Activated CD4-positive, alpha-beta T cell treated with anti-CD3 and anti-CD28 coated beads, Interleukin-2, amount 10 ng/mL, durations not matched to agents 24 days and 14 days (primary cell): ENCODE measurements at places on chromosomes 4 and X. TPM values are rescaled to one million over a fixed set of nuclear protein-coding genes. Genes with fewer than 3 reads are reported as not detected.

- H3K27me3 ChIP-seq = peaks cover 4% of the 10 kb centered on the region
- no peaks in the 10 kb centered on the region for H3K4me1 ChIP-seq
- H3K27ac ChIP-seq = no peak overlapping the region
- no peak for DNase-seq
Observed at GRCh38 chr4:101224358-101225218, 122.7 kb downstream of the PPP3CA start.

TAF7L gene
- total RNA-seq = 0.19 TPM in 1 of 2 replicates, not detected in the other

DNA sequence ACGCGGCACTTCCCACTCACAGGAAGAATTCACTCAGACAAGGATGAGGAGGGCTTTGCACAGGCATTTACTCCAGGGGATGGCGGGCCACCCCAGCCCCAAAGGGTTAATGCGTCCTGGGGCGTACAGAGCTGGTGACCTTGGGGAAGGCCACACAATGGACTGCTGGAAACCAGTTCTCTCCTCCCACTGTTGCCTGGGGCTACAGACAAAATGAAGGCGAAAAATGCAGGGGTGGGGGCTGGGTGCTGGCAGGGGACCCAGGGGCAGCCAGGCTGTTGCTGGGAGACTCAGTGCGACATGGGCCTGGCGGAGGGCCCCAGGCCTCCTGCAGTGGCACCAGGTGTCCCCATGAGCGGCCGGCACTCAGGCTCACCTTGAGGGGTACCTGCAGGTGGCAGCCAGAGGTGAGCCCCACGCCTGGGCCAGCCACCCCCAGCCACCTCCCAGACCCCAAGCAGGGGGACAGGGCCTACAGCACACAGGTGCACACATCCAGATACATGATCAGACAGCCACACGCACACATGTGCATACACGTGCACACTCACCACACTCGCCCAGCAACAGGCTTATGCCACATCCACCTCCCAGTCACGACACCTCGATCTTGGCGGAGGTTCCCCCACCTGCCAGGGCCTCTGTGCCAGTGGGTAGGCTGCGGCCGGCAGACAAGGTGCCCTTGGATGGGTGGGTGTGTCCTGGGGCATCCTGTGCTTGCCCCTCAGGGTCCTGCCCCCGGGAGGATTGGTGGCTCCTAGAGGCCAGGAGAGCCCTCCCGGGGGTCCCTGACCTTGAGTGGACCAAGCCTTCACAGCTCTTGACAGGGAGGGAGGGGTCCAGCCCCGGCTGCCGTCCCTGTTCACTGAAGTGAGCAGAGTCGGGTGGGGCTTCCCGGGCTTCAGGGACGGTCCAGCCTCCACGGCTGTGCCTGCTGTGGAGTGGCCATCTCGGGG lies 13.1 kb downstream of the NAT8L start:
- no peak for DNase-seq
- H3K27ac ChIP-seq = no peak overlapping the region
- H3K4me3 ChIP-seq = no peak overlapping the region

DNA sequence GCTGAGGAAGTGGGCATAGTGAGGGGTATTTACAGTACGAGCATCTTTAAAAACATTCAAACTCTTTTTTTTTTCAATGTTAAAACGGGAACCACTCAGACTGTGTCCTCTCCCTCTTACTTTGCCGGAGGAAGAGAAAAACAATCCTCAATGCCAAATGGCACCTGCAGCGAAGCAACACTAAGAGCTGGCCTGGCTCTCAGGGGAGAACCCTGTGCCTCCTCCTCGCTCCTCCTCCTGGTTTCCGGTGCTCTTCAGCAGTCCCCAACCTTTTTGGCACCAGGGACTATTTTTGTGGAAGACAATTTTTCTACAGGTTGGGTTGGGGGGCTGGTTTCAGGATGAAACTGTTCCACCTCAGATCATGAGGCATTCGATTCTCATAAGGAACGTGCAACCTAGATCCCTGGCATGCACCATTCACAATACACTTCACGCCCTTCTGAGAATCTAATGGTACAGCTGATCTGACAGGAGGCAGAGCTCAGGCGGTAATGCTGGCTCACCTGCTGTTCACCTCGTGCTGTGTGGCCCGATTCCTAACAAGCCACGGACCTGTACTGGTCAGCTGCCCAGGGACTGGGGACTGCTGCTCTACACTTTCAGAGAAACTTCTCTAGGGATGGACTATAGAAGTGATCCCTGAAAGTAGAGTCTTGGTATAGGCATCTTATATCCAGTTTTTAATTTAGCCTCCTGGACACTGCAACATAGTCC lies 404.1 kb downstream of the RAPGEF2 start:
- H3K4me3 ChIP-seq = no peak overlapping the region
- no peak overlapping the region for H3K27ac ChIP-seq

C4orf36 gene
- not detected in 2 replicates for total RNA-seq
